ENCODE measurements at places on chromosomes 5 and 9.

GRCh38 chr9:134858051-134858841 lies 22.4 kb upstream of the FCN2 start:
- DNase-seq, result peak; percentile 70

DNA sequence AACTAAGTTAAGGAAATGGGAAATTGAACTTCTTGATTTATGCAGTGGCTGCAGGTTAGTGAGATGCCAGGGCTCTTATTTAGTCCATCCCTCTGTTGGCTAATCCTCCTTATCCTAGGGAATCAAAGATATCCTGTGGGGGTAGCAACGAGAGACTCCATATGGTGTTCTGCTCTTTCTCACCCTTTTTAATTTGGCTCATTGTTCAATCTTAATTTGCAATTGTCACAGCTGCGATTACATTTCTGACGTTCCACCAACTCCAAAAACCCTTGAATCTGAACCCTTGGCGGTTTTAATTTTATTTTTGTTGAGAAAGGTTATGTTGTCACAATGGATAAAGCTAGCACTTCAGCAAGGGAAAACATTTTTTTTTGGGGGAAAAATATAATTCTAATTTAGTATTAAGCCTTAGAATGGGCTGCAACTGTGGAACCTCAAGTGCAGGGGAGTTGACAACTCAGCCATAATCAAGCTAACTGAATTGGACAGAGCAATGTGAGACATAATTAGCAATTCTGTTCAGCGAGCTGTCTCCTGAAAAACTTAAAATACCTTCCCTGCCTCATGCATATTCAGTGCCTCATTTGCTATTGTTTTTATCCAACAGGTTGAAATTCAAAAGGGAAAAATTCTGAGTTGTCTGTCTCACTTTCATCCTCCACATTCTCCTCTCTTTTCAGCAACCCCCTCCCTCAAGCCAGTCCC lies 91.3 kb downstream of the MAT2B start:
- DNase-seq, result no peak

DNA sequence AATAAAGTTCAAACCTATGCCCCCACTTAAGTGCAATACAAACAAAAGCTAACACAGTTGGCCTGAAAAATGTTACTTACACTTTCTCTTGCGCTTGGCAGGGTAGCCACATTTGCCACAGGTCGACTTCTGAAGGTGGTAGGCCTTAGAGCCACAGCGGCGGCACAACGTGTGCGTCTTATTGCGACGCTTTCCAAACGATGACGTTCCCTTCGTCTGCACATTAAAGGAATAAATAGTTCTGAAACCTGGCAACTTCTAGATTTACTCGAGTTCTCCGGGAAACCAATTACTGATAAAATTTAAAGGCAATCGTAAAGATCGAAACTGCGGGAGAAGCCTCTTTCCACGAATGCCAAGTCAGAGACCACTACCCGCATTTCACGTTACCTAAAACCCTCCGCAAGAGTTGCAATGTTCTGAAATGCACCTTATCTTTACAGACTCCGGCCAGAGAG lies 602 bp downstream of the RPL37 start:
- DNase-seq, result peak; percentile 42

- DNase-seq, result no peak
These were observed 3.1 kb downstream of the HMCN2 start for GRCh38 chr9:130268521-130269211.

- peak; percentile 54 for DNase-seq
These were observed 381.4 kb downstream of the GADD45G start for GRCh38 chr9:89986190-89986589.

GRCh38 chr9:121698627-121699570 lies 47.5 kb downstream of the DAB2IP start:
- peak; percentile 72 for DNase-seq

DNA sequence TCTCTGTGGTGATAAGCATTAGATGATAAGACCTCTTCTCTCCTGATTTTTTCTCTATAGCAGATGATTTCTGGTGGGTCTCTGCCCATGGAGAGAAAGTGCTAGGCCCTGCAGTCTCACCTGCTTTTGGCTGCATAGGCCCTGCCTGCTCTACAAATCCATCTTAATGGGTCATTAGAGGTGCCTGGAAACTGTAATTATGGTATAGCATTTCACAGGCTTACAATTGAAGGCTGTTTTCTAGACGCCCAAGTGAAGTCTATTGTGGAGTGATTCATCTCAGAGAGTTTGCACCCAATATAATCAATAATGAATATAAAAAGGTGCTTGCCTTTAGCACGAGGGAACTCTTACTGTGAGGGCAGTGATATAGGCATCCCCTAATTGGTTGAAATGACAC lies 33.8 kb downstream of the NEUROG1 start:
- DNase-seq, result no peak

- DNase-seq, result no peak
These were observed 16.2 kb downstream of the RALGDS start for GRCh38 chr9:133104718-133105460.

DNA sequence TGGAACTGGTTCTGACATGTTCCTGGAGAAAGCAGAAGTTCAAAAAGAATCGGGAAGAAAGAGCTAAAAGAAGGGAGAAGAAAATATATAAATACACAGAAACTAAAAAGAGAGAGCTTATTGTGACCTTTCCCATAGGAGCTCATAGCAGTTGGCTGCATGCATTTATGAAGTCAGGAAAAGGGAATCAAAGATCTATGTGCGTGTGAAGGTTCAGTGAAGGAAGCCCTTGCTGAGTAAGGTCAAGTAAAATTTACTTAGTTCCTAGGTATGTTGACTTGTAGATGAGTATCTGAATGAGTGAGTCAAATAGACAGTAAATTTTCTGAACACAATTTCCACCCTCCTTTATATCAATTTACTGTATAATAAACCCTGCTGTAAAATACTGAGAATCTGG lies 632.5 kb downstream of the SLCO4C1 start:
- no peak for DNase-seq

All from stimulated activated CD4-positive, alpha-beta T cell treated with anti-CD3 and anti-CD28 coated beads, Interleukin-15, amount 100 ng/mL, for 24 hours (primary cell).